ENCODE measurements at places on chromosomes 3 and 15.
A peak's percentile ranks its signal among the peaks of the same experiment; 100 is the strongest.

DNA sequence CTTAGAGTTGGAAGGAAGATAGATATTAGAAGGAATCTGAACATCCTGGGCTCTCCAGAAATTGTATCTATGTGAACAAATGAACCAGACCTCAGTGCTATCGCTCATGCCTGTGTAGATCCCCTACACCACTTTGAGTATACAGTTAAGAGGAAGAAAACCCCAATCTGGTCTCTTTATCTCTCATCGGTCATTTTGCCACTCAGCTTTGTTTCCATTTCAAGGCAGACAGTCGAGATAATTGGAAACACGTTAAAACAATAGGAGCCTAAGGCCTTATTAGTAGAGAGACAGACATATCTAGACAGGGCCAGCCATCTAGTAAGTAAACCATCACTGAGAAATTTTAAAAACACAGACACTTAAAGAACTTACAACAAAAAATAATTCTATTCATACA lies 101.6 kb downstream of the MYLK start:
- DNase-seq, result no peak

GRCh38 chr3:56796202-56796601 lies 5.5 kb downstream of the ARHGEF3 start:
- DNase-seq, result no peak

DNA sequence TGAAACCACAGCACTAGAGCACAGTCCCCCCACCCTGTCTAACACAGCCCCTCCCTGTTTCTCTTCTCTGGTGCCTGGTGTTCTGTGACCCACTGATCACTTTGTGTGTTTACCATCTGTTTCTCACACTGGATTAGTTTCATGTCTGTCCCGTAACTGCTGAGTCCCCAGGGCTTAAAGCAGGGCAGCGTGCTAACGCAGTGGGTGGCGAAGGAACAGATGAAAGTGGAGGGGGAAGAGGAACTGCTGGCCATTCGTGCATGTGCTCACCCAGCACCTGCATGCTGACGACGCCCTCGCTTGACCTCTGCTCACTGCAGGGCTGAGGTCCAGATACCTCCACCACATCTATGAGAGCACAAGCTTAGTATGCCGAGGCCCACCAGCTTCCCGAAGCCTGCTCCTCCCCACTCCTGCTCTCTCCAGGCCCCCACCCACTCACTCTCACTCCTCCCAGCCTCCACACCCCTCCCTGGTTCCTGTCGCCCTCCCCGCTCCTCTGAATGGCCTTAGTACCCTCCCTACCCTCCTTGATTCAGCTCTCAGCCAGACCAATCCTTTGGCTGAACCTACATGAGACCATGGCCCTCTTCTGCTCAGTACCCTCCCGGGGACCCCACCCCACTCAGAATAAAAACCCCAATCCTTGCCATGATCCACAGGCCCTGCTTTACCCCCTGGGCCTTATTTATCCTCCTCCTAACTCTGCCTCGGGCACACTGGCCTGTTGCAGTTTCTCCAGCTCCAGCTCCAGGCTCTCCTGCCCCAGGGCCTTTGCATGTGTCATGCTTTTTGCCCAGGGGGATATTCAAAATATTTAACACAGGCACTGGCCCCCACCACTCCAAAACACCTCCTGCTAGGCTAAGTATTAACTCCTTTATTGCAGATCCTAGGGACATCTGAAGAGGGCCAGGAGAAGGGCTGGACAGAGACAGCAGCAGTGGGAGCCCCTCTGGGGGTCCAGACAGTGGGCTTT lies 15.1 kb upstream of the IQSEC1 start:
- DNase-seq, result no peak

- peak; percentile 86 for DNase-seq
Observed at GRCh38 chr3:37221407-37221806, 47.0 kb upstream of the LRRFIP2 start.

GRCh38 chr15:78325092-78325843 lies 14.9 kb upstream of the CRABP1 start:
- DNase-seq, result peak; percentile 35

DNA sequence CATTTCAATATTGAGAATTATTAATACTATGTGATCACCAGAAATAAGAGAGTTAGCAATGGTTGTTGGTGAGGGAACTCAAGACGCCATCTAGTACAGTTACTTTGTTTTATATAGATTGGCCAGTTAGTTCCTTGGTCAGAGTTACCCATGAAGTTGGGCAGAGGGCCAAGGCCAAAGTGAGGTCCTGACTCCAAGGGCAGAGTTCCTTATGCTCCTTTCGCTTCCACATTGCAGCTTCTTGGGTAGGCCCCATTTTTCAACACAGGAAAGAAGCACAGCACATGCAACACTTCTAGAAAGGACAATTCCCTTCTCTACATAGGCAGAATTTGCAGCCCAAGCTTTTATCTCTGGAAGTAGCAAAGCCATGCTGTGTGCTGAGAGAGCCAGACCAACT lies 178.6 kb downstream of the KCNAB1 start:
- no peak for DNase-seq

- DNase-seq, result no peak
Observed at GRCh38 chr3:142628801-142629200, 32.6 kb downstream of the PLS1 start.

GRCh38 chr15:92205255-92205739 lies 188.4 kb upstream of the ST8SIA2 start:
- DNase-seq, result no peak

- peak; percentile 63 for DNase-seq
Observed at GRCh38 chr3:127457094-127457475, 133.4 kb downstream of the TPRA1 start.

DNA sequence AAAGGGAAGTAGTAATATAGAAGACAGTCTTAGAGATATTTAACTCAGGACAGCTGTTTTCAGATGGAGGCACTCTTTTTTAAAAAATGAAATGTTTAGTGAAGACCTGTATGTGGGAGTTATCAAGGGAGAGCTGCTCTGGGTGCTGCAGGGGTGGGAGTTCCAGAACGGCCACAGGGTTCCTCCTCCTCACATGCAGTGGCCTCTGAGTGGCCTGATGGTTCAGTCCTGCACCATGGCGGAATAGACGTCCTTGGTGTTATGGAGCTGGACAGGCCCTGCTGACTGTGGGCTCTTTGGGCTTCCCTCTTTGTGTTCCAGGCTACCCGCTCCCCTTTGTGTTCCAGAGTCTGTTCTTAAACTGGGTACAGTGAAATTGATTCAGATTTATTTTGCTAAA lies 126.1 kb downstream of the CHST2 start:
- DNase-seq, result no peak

DNA sequence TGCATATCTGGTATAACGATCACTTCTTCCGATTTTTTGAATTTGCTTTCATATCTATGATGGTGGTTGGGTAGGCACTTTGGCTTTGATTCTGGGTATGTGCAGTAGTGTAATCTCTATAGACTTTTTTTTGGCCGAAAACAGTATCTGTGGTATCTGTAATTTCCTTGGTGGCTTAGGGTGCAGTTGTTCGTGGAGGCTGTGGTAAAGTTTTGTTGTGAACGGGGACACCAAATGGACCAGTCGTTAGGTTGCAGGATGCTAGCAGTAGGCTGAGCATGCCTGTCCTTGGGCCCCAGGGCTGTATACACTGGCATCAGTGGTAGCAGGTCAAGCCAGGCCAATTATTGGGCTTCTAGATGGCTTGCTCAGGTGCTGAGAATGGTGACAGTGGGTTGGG lies 55.2 kb downstream of the CCDC66 start:
- no peak for DNase-seq

GRCh38 chr3:49912881-49913281 lies 9.2 kb upstream of the MST1R start:
- DNase-seq, result no peak

GRCh38 chr3:67692621-67693020 lies 38.2 kb upstream of the SUCLG2 start:
- DNase-seq, result no peak

DNA sequence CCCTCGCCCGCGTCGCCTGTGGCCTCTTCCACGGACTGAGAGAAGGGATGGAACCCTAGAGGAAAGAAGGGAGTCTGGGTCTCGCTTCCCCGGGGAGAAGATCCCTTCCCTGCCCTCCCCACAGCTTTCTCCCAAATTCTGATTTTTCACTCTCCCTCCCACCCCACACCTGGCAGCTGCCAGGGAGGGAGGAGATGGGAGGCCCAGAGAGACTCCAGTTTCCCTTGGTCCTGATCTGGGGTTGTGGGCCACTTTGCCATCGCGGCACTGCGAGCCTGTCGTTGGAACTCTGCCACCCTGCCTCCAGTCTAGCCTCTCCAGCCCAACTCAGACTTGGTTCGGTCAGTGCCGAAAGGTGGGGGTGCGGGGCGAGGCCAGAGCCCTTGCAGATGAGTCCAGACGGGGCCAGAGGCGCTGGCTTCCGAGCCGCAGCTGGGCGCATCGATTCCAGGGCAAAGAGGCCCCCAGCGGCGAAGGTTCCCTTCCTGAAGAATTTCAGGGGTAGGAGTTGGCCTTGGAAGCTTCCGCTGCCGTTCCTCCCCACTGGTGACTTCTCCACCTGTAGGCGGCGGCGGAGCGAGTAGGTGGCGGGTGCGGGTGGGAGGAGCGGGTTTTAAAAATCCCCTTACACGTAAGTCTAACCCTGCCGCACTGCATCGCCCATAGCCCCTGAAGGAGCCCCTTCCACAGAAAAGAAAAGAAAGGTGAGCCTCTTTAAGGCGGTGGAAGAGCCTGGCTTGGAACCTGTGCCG lies 5.2 kb downstream of the WNT5A start:
- DNase-seq, result no peak

DNA sequence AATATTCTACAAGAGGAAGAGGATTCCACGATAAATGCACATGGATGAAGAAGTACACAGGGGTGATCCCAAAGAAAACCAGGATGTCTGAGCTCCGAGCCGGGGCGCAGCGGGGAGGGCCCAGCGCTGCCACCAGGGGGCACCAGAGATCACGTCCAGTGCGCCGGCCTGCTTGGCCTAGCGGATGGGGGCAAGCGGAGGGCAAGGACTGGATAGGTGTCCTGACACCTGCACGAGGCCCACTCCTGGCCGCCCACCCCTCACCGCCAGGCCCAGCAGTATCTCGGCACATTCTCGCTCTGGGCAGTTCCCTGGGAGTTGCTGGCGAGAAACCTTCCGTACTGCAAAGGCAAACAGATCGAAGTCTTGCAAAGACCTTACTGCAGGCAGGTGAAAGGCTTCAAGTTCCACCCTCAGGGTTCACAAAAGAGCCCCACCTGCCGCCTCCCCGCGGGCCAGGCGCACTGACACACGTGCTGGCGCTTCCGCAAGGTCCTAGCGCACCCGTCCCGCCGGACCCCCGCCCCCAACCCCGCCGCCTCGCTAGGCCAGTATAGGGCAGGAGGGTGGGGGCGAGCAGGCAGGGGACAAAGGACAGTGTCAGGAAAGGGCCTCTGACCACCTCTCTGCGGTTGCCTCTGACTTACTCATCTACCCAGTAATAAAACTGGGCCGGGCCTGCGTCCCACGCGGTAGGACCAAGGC lies 3.3 kb downstream of the ANKRD63 start:
- DNase-seq, result peak; percentile 84

- peak; percentile 0 for DNase-seq
Observed at GRCh38 chr15:68442041-68442440, 10.1 kb upstream of the ITGA11 start.

DNA sequence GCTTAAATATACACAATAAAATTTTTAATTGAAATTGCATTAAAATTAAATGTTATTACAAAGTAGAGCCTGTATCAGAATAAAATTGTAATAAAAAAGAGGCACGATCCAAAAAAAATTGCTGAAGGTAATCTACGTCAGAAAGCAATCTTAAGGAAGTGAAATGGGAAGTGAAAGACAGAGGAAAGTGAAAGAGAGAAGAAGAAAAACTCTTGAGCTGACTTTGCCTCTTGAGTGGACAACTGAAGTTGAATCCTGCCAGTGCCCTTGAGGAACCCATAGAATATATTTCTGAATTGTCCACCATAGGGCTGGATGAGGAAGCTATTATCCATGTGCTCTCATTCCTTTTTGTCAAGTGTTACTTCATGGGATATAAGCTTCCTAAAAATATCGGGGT lies 285.1 kb upstream of the STAC start:
- DNase-seq, result no peak

GRCh38 chr3:24522146-24522579 lies 27.5 kb upstream of the THRB start:
- DNase-seq, result no peak

GRCh38 chr3:79765911-79766310 lies 1.9 kb downstream of the ROBO1 start:
- DNase-seq, result no peak

DNA sequence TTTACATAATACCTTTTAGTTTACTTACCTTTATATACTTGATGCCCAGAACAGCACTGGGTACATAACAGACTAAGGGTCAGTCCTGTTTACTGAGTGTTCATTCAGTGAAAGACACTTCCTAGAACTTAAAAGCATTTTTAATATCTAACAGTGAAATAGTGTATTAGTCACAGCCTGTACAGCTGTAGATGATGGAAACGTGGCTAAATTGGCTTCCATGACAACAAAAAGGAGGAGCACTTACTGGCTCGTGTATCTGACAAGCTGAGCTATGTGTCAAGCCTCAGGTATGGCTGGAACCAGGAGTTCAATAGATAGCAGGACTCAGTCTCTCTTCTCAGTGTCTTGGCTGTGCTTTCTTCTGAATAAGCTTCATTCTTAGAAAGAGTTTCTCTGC lies 40.2 kb downstream of the CMTM8 start:
- no peak for DNase-seq

All from urothelium cell line (cell line).